ENCODE measurements at places on chromosomes 7 and 10.

GRCh38 chr7:38321515-38321944 is 48.1 kb upstream of the TARP start:
- no peak for DNase-seq

GRCh38 chr10:75035975-75036708 is 75.3 kb upstream of the SAMD8 start:
- no peak for DNase-seq

GRCh38 chr7:30223896-30224295 is 60.5 kb upstream of the ZNRF2 start:
- DNase-seq = no peak

DNA sequence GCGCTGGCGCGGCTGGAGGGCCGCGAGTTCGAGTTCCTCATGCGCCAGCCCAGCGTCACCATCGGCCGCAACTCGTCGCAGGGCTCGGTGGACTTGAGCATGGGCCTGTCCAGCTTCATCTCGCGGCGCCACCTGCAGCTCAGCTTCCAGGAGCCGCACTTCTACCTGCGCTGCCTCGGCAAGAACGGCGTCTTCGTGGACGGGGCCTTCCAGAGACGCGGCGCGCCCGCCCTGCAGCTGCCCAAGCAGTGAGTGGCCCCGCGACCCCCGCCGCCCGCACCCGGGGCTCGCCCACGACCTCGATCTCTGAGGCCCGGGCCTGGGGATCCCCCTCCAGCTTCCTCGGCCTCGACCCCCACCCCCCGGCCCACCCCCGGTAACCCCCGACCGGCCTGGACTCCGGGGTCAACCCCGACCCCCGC is 537 bp downstream of the FOXK1 start:
- no peak for DNase-seq

DNA sequence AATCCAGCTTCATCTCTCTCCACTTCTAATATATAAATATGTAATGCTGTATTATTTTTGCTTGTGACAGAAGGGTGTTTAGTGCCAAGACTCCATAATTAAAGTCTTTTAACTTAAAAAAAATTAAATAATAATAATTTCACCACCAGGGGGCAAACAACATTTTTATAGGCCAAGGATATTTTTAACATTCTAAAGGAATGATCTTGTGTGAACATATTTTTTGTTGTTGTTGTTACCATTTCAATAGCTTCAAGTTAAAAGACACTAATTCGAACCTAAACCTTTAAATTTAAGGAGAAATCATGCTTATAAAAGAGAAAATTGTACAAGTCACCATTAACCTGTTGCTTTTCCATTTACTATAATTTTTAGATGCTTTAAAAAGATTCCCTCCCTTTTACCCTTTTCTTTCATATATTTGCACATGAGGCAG is 7.5 kb upstream of the DNAJC1 start:
- DNase-seq = no peak

GRCh38 chr7:16509829-16510228 is 16.8 kb upstream of the LRRC72 start:
- no peak for DNase-seq

- DNase-seq = no peak
Measured at GRCh38 chr7:47080816-47081215, 501.1 kb downstream of the TNS3 start.

GRCh38 chr10:52542906-52543305 is 228.8 kb downstream of the DKK1 start:
- no peak for DNase-seq

- no peak for DNase-seq
Measured at GRCh38 chr10:102537948-102538347, 34.2 kb downstream of the SUFU start.

- DNase-seq = no peak
Measured at GRCh38 chr7:24718977-24719491, 38.2 kb downstream of the GSDME start.

DNA sequence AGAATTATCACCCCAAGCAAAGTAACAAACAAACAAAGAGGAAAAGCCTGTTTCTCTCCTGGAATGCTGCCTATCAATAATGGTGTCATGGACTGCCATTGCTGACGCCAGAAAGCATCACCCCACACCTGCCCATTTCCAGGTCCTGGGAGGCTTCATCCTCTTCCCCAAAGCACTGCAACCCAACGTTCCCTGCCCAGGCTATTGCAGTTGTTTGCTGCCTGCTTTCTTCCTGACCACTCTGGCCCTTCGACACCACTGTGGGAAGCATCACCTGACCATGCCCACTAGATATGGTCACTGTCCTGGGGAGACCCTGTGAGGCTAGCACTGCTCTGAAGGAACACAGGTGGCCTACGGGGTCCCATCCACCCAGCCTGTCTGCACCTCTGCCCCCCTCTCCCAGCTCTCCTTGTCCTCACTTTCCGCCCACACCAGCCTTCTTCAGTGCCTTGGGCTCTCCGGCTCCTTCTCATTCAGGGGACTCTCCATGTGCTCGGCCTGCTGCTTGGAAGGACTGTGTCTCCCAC is 439.6 kb downstream of the GLRX3 start:
- DNase-seq = no peak

DNA sequence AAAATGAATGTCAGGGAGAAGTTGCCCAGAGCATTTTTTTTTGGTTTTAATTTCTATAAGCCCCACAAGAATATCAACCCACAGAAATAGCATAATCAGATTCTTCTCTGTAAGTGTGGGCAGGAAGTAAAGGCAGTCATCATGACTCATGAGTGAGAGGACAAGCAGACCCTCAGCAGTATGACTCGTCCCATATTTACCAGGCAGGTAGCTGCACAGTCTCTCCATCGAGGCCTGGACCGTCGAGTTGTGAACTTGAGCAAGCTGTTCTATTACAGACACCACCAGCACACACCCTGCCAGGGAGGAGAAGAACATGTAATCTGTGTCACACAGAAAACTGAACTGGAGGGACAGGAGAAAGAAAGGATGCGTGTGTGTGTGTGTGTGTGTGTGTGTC is 37.8 kb downstream of the AOAH start:
- DNase-seq = no peak

DNA sequence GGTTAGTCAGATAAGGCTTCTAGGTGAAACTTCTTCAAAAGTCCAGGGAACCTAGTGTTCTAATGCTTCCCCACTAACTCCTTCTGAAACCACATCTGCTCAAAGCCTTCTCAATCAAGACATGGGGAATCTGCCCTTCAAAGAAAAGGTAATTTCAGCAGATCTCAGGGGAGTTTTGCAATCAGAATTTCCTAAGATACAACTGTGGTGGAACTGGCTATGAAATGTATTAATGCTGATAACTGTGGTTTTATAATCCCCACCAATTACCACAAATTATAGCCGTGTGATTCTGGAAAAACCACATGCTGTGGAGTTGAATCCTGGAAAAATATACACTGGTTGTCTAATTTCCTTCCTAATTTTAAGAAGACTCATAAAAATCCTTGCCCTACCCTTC is 233.8 kb downstream of the SORCS1 start:
- no peak for DNase-seq

DNA sequence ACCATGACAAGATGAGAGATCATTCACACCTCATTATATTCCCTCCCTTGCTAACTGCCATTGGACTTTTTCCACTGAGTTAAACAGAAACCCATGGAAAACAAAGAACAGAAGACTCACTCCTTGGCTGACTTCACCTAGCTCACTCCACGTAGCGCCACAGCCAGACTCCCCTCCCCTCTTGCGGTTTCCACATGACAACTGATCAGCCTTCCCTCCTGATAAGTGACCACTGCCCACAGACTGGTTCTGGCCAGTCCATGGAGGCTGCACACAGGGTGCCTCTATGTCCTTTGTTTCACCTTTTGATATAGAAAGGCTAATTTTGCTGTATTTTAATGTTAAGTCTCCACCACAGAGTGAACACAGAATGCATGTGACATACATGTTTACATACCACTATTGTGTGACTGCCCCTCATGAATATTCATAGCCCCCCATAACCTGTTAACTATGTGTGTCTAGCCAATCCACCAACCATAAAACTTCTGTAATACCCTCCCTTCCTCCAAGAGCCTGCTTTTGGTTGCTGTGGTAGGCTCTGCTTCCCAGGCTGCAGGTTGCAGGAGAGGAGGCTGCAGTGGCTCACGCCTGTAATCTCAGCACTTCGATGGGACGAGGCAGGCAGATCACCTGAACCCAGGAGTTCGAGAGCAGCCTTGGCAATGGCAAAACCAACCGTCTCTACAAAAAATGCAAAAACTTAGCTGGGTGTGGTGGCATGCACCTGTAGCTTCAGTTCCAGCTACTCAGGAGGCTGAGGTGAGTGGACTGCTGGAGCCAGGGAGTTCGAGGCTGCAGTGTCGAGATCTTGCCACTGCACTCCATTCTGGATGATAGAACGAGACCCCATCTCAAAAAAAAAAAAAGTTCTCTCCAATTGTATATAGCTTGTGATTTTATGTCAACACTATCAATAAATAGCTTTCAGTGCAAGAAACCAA is 10.0 kb upstream of the IFIT5 start:
- DNase-seq = no peak

DNA sequence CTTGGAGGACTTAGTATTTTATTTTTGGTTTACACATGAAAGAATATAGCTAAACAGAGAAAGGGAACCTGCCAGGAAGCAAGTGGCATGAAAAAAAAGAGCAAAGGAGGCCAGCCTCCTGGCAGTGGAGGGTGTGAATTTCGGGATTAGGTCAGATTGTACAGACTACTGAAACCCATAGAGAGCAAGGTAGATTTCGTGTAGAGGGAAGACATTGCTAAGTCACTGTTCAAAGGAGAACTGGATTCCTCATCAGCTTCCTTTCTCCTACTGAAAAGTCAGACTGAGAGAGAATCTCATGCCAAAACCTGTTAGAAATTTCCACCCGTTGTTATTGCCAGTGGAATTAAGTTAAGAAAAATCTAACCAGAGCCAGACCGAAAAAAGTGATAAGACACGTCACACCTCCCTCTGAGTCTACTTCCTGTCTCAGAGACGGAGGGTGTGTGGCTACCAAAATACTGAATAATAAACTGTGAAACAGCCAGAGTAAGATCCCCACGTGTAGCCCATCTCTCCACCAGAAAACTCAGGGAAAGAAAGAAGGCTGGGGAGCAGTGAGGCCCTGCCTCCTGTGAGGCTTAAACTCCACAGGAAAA is 118.8 kb downstream of the SKIDA1 start:
- no peak for DNase-seq

DNA sequence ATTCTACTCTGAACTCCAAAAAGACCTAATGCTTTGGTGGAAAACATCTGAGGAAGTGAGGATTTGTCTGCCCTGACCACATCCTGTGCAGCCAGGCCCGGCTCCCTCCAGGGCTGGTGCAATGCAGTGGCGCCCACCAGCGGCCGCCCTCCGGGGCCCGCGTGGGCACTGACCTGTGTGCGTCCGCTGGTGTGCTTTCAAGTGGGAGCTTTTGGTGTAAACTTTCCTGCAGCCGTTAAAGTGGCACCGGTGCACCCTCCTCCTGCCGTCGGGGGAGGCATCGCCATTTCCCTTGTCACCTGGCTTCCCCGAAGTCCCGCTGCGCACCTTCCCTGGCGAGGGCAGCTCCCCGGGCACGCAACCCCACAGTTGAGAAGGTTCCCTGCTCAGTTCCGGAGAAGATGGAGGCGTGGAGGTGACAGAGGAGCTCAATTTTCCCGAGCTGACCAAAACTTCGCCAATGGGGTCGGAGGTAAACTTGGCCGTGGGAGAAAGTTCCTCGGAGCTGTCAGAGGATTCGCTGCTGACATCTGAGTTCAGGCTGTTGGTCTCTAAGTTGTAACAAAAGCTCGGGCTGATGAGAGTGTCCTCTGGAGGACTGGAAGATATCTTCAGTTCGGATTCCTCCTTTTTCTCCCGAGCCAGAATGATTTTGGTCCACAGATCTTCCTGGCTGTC is 3.4 kb downstream of the KLF6 start:
- no peak for DNase-seq

DNA sequence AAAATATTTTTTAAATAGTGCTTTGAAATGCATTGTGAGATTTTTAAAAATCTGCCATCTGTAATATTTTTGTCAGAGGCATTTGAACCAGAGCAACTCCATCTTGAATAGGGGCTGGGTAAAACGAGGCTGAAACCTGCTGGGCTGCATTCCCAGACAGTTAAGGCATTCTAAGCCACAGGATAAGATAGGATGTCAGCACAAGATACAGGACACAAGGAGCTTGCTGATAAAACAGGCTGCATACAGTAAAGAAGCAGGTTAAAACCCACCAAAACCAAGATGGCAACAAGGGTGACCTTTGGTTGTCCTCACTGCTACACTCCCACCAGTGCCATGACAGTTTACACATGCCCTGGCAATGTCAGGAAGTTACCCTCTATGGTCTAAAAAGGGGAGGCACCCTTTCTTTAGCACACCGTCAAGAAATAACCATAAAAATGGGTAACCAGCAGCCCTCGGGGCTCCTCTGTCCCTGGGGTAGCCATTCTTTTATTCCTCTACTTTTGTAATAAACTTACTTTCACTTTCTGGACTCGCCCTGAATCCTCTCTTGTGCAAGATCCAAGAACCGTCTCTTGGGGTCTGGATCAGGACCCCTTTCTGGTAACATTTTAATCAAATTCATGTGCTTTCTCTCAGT is 273.7 kb downstream of the SEMA3D start:
- no peak for DNase-seq

GRCh38 chr7:81645435-81645834 is 124.4 kb downstream of the HGF start:
- no peak for DNase-seq

- no peak for DNase-seq
Measured at GRCh38 chr7:50731703-50732582, 50.8 kb downstream of the GRB10 start.

- no peak for DNase-seq
Measured at GRCh38 chr10:114648368-114648767, 9.7 kb downstream of the ABLIM1 start.

DNA sequence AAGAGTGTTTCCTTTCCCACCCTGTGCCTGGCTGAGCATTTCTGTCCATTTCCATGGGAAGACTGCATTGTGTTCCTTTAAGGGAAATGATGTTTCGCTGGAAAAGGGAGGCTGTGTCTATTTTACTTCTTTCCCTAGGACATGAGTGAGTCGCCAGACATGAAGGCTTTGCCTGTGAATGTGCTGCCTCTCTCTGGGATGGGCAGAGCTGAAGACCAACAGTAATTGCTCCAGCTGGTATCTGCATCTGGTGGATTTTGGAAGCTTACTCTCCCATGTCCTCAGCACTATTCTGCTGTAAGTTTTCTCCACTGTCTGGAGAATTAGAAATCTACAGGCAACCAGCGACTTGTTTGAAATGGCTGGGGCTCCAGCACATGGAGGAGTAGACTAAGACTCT is 264.6 kb upstream of the BMPER start:
- no peak for DNase-seq

- no peak for DNase-seq
Measured at GRCh38 chr10:89744026-89744425, 42.6 kb downstream of the KIF20B start.

GRCh38 chr10:102131286-102132170 is 1.3 kb upstream of the PPRC1 start:
- DNase-seq = no peak

DNA sequence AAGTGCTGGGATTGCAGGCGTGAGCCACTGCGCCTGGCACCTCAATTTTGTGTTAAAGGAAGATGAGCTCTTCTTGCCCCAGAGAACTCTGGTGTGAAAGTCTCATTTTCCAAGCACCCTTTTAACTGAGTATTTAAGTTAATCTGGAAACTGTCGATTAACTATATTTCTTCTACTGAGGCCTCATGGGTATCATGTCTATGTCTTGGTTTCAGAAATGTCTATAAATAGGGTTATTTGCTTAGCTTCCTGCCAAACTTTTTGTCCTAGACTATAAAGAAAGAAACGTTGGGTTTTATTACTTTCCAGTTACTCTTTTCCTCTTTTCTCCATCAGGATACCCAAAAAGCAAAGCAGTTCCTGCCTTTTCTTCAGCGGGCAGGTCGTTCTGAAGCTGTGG is 102.4 kb downstream of the LRRC4 start:
- no peak for DNase-seq

GRCh38 chr7:152674860-152675758 is 832 bp downstream of the XRCC2 start:
- DNase-seq = peak; percentile 90
